ENCODE measurements at places on chromosomes 4 and X.

GRCh38 chr4:69894186-69894585, 34.2 kb upstream of the SULT1E1 start:
- no peak for DNase-seq

DNA sequence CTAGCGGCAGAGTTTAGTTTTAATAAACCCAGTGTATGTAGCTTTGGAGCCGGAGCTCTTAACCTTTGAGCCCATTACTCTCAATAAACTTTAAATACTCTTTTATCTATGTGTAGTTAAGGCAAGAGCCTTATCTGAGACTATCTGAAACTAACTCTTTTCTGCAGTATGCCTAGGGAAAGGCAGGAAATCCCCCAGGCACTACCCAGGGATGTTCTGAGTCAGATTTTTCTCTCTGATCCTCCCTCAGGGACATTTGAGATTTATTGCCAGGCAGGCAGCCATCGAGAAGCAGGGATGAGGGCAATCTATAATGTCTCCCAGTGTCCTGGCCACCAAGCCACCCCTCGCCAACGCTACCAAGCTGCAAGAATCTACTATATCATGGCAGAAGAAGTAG, 39.1 kb downstream of the HEPH start:
- DNase-seq, result no peak

DNA sequence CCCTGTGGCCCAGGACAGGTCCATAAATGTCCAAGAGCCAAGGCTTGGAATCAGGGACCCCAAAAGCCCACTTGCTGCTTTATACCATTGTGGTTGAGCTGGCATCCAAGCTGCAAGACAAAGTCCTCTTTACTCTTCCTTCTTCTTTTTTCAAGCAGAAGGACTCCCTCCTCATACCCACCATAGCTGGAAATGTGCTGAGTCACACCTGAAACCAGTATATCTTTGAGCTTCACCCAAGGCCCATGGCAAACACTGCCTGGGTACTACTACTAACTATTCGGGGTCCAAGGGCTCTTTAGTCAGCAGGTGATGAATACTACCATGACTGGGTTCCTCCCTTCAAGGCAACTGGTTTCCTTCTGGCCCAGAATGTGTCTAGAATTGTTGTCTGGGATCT, 37.3 kb upstream of the NMU start:
- no peak for DNase-seq

GRCh38 chr4:27006646-27007045, 146.0 kb downstream of the STIM2 start:
- no peak for DNase-seq

Data from GM13977 (cell line).